ENCODE measurements at places on chromosomes 12 and 14.

DNA sequence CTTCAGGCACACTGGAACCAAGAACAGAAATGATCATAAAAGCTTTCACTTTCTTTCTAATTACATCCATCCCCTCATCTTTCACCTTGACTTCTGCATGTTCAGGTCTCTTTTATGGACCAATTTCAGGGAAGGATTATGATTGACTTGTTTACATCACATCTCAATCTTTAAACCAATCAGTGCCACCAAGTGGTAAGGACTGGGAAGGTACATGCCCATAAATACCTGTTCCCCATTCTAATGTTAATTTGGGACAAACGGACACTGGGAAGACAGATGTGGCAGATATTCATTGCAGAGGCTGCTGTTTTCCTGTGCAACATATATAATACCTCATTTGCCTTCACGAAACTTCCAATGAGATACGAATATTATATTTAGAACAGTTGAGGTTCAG, 978.1 kb downstream of the GALC start:
- no peak for DNase-seq

- DNase-seq, result no peak
Observed at GRCh38 chr12:100413001-100413400, 56.1 kb downstream of the SLC17A8 start.

DNA sequence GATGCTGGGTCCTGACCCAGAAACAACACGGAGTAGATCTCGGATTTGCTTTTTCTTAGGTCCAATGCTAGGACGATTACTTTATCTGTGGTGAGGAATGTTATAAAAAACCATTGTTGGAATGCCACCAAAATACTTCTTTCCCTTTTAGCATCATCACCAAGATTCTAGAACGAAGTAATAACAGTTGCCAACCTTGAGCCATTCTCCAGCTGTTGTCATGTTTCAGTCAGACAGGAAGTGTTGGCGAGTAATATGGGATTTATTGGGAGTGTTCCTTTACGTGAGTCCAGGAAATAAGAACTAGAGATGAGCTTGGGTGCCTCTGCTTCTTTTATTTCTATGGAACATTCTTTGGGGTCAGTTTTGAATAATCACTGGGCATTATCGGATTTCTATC, 892.9 kb downstream of the DIO2 start:
- DNase-seq, result no peak

GRCh38 chr12:118704527-118705241, 276.7 kb upstream of the SRRM4 start:
- no peak for DNase-seq

- DNase-seq, result no peak
Observed at GRCh38 chr14:64279704-64280668, 14.2 kb downstream of the ESR2 start.
